ENCODE measurements at places on chromosomes 5 and 9.

- no peak for DNase-seq
Observed at GRCh38 chr5:135095871-135096270, 61.8 kb upstream of the PITX1 start.

- DNase-seq: no peak
Observed at GRCh38 chr9:20321423-20322082, 300.7 kb downstream of the MLLT3 start.

DNA sequence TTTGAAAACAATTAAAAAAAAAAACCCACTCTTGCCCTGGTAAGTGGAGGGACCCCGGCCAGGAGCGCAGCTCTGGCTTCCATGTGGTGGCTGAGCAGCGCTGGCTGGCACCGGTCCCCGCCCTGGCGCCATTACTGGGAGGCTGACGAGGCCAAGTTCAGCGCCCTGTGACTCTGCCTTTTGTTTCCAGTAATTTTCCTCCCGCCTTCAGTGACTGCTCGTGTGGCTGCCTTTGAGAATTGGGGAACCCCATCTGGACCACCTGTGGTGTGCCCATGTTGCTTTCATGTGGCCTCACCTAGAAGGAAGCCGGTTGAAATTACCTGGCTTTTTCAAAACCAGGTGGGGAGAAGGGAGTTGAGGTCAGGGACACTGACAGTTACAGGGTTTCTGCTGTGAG is 136.1 kb downstream of the GAPVD1 start:
- DNase-seq: no peak

GRCh38 chr9:84140535-84141101 is 160.0 kb downstream of the RMI1 start:
- no peak for DNase-seq

GRCh38 chr9:114218264-114219120 is 63.2 kb downstream of the COL27A1 start:
- no peak for DNase-seq

- DNase-seq: no peak
Observed at GRCh38 chr5:78920604-78921003, 64.5 kb downstream of the ARSB start.

DNA sequence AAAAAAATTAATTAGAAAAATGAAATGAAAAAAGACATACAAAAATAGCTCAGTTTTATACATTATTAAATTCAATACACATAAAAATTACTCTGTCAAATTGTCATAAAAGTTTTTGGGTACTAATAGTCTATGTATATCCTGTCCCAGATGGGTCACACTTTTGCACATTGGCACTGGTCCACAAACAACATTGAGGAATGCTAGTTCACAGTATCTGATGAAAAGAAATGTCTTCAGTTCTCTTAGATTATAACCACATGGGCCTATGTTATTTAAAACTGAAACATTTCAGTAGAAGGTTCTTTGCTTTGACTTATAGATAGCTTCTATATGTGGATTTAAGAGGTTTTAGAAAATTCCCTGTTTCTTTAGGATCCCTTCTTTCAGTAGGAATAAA is 39.8 kb downstream of the LNPEP start:
- no peak for DNase-seq

GRCh38 chr5:55177078-55177477 is 4.1 kb upstream of the CDC20B start:
- no peak for DNase-seq

GRCh38 chr5:78526049-78526525 is 122.5 kb downstream of the LHFPL2 start:
- DNase-seq: no peak

DNA sequence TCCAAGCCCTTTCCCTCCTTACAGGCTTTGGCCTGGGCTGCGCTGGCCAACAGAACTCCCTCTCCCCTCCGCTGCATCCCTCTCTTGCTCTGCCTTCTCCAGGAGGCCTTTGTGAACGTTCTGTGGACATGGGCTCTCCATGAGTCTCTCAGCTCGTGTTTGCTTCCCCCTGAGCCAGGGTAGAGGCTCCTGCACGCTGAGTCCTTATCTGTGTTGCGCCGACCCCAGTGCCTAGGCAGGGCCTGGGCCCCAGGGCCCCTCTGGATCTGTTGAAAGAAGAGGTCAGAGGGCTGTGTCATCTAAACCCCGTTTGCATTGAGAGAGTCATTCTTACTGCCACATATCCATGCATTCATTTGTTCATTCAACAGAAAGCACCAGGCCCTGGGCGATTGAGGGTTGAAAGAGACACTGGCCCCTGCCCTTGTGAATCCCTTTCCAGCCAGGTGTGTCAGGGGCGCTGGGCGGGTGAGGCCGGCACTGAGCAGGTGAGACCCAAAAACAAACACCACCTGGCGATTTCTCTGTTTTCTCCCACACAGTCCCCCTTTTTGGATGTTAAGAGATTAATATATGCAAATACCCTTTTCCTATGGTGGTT is 111.2 kb upstream of the IER5L start:
- no peak for DNase-seq

- peak; percentile 9 for DNase-seq
Observed at GRCh38 chr9:114484854-114485443, 20.3 kb downstream of the WHRN start.

DNA sequence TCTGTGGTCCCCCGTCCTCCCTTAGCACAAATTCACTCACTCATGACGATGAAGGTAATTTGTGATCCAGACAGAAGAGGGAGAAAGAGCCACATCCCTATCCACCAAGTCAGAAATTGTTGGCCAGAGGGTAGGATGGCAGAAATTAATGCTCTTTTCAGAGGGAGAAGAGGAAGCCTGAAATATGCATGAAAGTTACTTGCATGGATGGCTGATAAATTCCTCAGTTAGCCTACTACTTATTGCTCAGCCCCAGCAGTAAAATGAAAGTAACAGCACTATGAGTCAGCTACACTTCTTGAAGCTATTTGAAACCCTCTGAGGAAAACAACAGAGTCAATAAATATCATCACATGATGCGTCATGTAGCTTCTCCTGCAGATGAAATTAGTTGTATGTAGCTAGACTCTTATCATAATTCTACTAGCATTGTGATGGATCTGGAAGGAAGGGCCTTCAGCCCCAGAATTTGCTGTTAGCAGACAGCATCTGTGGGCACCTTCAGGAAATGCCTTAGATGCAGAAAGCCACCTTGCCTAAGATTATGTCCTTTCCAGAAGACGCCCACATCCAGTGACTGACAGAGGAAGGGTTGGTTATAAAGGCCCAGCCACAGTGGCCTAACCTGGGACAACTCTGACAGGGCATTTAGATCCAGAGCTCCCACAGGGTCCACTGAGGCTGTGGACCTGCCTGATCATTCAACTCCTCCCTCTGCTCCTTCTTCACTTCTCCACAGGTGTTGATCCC is 81.2 kb upstream of the CCDC112 start:
- no peak for DNase-seq

GRCh38 chr5:6750142-6750840 is 37.1 kb downstream of the TENT4A start:
- DNase-seq: no peak

DNA sequence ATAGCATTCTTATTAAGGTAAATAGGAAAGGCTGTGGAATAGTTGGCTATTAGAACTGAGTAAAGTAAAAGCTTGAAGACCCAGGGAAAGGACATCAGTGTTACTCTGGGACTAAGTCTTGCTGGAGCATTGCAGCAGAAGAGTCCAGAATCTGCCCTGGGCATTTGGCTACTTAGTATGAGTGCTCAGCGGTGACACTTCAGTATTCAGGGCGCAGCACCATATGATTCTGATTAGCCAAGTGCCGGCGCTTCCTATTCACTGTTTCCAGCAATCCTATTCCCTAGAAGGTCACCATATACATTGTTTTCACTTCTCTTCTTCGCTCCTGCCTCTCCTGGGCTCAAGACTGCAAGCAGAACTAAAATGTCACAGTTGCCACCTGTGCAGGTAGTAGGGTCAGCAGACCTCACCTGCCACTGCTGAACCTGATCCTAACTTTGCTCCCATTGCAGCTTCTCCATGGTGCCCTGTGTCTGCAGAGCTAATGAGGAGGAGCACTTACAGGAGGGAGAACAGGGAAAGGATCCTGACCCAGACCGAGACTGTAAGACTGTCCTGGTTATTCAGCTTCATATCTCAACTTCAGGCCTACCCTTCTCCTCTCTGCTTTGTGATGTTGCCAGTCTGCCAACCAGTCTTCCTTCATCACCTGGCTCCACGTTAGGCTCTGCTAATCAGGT is 313.6 kb upstream of the PIK3R1 start:
- no peak for DNase-seq

- no peak for DNase-seq
Observed at GRCh38 chr9:77183581-77183980, 6.2 kb downstream of the VPS13A start.

DNA sequence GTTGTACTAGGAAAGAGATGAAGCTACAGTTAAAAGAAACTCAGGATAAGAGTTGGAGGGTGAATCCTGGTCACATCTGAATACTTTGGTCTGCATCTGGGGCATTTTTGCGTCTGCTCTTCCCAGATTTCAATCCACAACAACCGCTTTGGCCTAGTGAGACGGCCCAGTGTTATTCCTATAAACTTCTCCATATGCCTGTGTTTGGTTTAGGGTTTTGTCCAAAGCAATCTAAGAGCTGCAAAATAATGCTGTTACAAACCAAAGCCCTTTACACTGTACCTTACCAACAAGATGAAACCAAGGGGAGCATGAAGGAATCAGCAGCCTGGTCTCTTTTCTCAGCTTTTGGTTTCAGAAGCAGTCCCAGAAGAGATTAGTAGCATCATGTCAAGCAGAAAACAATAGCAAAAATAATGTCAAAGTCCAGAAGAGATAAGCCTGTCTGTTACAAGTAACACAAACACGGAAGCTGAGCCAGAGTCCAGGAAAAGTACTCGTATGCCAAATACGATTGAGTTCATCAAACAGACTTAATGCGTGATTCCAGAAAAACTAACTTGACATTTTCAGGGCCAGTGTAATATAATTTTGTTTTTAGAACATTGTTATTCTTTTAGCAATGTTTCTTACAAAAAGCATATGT is 379.9 kb upstream of the ACO1 start:
- DNase-seq: no peak

DNA sequence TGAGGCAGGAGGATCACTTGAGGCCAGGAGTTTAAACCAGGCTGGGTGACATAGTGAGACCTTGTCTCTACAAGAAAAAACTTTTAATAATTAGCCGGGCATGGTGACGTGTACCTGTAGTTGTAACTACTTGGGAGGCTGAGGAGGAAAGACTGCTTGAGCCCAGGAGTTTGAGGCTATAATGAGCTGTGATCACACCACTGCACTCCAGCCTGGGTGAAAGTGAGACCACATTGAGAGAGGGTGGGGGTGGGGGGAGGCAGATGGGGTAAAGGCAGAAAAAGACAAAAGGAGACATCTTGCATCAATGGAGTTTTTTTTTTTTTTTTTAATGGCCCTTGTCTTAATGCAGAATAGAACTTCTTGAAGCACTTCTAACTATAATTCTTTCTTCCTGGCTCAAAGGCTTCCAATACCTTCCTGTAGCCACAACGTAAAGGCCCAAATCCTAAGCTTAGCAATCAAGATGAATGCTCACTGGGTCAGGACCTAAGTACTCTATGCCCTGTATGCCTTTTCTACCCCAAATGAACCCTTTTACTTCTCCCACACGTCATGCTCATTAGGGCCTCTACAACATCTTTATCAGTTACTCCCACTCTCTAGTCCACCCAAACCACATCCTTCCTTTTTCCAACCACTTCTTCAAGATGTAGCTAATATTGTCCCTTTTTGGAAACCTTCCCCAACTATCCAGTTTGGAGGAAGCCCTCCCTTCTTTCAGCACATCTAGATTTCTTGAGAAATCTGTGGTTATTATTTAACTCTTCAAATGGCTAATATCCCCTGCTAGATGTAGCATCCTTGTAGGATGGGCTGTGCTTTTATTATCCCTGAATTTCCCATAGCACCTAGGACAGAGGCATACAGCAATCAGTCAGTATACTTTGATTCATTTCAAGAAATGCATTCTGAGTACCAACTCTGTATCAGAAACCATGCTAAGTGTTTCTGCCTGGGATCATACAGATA is 40.8 kb downstream of the CSF2 start:
- DNase-seq: no peak

- DNase-seq: no peak
Observed at GRCh38 chr9:104027295-104027694, 66.8 kb upstream of the SMC2 start.

- no peak for DNase-seq
Observed at GRCh38 chr9:15386465-15386864, 36.2 kb upstream of the SNAPC3 start.

DNA sequence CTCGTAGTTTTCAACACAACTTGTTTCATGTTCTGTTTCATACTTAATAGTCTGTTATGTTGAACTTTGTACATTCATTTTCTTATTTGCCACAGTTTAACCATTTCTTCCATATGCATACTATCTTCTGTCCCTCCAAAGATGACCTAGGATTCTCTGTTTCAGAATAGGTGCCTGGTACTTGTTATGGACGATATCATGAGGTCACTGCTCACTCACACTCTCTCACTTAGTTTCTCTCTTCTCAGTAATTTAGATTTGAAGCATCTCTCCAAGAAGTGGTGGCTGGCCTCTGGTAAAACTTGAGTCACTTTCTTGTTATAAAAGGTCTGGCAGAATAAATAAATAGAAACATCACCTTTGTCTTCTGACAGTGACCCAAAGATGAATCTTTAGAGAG is 28.4 kb downstream of the FBXO38 start:
- DNase-seq: no peak

DNA sequence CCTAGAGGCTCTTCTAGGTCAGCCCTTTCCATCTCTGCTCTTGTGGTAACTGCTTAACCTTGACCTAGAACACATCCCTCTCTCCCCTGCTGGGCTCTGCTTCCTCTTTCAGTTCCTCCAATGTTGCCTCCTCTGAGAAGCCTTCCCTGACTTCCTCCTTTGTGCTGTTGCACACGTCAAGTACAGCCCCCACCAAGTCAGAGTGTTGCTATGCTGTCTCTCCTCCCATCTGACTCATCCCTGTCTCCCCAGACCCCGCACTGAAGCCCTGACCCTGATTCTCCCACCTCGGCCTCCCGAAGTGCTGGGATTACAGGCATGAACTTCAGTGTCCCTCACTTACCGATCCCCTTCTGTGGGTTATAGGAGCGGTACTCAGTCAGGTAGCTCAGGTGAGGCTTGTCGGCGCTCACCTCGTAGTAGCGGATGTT is 10.4 kb upstream of the TRIM14 start:
- no peak for DNase-seq

- DNase-seq: no peak
Observed at GRCh38 chr9:116377179-116377798, 223.7 kb downstream of the PAPPA start.

GRCh38 chr9:123225995-123226394 is 42.4 kb downstream of the STRBP start:
- no peak for DNase-seq

DNA sequence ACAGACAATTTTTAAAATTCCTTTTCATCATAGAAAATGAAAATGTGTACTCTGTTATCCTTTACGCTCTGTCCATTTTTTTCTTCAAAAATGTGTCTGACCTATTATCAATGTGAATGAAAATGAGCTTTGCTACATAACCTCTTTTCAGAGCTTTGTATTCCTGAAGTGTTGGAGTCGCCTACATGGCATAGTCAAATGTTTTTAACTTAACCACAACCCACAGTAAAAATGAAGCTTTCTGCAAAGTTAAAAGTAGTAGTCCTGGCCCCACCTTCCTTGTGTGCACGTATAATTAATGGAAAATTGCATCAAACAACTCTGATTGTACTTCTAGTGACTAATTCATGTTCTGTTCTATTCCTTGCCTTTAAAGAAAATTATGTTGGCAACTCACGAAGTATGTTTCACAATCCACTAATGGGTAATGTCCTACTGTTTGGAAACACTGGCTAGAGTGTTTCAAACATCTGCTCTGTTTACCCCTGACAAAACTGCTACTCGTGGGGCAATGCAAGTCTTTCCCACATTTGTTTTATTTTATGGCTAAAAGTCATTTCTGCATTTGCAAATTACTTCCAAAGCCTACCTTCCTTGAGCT is 18.6 kb upstream of the PSAT1 start:
- no peak for DNase-seq

- no peak for DNase-seq
Observed at GRCh38 chr5:34007201-34007620, 639 bp downstream of the AMACR start.

Data from stimulated activated CD8-positive, alpha-beta memory T cell treated with anti-CD3 and anti-CD28 coated beads, Interleukin-12 subunit alpha, Interleukin-12 subunit beta, amount 100 ng/mL, for 4 hours (primary cell).